HL-60 (cell line): ENCODE measurements at places on chromosomes 12 and 14.

- DNase-seq, result no peak
Measured at GRCh38 chr14:103488960-103489359, 33.7 kb downstream of the CKB start.

DNA sequence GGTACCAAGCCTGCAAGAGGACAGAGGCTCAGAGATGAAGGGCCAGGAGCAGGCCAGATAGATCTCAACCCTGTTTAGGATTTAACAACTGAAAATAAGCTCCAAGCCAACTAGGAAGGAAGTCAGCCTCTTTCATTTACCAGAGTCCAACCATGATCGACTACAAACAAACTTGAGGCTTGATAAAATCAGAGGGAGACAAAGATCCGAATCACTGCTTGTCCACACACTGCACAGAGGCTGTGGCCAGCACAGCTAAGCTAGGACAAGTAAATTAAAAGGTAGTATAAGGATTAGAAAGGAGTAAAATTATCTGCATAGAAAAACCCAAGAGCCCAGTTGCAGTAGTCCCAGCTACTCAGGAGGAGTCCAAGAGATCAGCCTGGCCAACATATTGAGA is 40.3 kb downstream of the FAM222A start:
- no peak for DNase-seq

DNA sequence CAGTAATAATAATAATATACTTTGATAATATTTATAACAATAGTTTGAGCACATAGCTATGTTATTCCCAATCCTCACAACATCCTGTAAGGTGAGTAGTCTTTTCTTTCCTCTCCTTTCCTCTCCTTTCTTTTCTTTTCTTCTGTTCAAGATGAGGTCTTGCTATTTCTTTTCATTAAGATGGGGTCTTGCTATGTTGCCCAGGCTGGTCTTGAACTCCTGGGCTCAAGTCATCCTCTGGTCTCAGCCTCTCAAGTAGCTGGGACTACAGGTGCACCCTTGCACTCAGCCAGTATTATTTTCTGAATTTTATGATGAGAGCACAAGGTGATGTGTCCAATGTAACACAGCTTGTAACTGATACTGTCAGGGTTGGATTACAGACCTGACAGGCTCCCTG is 134.6 kb downstream of the OTOGL start:
- DNase-seq, result no peak

DNA sequence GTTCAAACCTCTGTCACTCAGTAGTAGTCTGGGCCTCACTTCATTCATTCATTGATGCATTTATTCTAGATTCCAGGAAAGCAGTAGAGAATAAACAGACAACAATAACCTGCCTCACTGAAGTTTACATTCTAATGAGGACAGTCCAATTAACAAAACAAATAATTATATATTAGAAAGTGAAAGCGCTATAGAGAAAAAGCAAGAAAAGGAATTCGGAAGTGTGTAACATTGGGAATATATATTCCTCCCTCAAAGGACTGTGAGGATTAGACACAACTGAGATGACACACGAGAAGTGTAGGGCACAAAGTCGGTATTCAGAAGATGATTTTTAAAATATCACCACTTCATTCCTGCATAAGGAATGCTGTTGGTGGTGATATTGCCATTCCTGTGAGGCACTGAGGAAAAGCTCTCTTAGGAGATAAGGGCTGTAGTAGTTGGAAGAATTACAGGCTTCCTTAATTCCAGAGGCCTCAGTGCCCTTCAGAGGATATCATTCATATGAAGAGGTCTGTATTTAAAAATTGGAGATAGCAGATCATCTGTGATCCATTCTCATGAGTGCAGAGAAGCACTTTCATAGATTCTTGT is 3.9 kb upstream of the DUSP6 start:
- DNase-seq, result no peak

DNA sequence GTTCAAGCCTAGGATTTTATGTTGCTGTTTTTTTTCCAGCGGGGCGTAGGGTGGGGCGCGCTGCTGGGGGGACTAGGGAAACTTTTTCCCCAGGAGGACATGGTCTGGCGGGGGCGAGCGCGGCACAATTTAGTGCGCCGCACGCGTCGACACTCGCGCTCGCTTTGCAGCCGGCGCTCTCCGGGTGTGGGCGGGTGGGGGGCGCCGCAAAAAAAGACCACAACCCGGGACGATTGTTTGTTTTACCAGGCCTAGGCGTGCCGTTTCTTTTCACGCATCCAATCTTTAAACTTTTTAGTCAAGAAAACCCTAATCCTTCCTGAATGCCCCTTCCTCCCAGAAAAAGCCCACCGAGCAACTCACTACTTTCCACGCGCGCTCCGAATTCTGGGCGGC is 865 bp upstream of the ZFP36L1 start:
- DNase-seq, result no peak

GRCh38 chr14:22838631-22839041 is 2.3 kb downstream of the MMP14 start:
- no peak for DNase-seq

GRCh38 chr14:94970941-94971730 is 186.2 kb downstream of the DICER1 start:
- DNase-seq, result no peak

DNA sequence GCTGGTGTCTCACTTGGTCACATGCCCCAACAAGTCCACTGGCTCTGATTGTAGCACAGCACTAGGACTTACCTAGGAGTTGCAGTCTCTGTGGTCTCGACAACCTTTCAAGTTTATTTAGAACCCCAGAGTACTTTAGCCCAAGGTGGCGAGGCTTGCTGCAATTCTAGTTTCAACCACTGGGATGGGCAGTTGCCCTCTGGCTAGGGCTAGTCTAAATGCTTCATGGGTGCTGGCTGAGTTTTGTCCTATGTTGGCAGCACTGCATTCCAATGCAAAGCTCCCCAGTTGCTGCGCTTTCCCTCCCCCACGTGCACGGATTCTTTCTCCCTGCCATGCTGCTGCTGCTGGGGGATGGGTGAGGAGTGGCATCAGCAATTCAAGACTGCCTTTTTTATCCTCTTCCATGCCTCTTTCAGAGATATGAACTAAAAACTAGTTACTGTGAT is 207.9 kb downstream of the SYNE2 start:
- no peak for DNase-seq

DNA sequence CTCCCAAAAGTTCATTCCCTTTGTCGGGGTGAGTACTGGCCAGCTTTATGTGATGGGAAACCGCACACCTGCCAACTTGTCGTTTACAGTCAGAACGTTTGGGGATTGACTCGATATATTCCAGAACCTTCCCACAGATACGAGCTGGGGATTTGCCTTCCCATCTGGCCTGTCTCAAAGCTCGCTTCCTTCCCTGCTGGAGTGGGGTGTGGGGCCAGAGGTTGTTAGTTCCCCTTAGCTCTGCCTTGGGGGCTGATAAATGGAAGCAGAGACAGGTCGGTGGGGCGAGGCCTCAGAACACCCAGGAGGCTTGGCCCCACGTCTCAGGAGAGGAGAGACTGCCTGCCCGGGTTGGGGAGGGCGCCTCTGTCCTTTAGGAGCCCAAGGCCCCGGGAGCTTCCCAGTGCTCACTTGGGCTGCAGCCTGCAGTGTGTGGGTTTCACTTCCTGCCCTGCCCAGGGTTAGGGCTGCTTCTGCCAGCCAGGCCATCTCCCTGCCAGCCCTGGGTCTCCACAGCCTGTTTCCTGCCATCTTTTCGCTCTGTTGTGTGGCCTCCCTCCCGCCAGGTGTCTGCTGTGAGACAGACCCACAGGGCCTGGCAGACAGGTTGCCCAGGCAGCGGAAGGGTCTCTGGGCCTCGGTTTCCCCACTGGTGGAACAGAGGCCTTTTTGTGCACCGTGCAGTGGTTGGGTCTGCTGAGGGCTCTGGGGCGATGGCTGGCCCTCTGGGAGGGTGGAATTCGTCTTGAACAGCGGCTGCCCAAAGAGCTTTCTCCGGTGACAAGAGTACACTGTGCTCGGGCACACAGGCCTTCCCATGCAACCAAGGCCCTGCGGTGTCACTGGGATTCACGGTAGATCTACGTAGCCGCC is 8.1 kb upstream of the TEX22 start:
- DNase-seq, result peak; percentile 66

- no peak for DNase-seq
Measured at GRCh38 chr14:77409131-77409533, 14.2 kb downstream of the NOXRED1 start.

DNA sequence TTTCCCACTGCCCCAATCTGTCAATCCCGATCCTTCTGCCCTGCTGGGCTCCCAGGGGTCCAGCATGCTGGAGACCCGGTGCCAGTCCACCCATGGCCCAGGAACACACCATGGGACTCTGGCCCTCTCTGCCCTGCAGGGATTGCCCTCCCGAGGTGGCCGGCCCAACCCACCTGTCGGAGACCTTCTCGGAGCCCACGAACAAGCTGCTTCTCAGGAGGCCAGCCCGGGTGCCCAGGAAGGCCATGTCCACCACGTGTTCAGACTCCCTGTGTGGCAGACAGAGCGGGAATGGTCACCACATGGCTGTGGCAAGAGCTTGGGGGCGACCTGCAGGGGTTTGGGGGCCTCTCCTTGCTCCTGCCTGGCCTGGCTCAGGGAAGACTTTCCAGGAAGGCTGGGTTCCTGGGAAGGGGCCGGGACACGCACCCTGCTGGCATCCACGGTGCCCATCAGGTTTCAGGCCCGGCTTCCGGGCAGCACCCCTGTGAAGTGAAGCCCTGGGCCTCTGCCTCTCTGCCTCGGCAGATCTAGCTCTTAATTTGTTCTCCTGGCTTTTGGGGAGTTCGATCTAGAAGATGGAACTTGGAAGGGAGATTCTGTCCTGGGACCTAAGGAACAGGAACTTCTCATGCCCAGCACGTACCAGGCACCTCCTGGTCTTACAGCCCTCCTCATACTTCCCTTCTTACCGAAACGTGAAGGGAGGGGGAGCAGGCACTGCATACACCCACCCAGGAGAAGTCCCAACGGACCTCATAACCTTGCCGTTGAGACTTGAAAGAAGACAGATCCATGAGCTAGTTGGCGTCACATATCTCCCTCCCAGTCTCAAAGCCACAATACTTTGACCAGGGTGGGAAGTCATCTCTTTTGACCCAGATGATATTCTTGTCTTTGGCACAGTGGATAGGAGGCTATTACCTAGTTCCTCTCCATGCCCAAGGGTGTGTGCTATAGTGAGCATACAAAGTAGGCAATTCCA is 26.3 kb downstream of the LRTM2 start:
- no peak for DNase-seq

GRCh38 chr12:91948504-91948903 is 197.1 kb downstream of the BTG1 start:
- no peak for DNase-seq

DNA sequence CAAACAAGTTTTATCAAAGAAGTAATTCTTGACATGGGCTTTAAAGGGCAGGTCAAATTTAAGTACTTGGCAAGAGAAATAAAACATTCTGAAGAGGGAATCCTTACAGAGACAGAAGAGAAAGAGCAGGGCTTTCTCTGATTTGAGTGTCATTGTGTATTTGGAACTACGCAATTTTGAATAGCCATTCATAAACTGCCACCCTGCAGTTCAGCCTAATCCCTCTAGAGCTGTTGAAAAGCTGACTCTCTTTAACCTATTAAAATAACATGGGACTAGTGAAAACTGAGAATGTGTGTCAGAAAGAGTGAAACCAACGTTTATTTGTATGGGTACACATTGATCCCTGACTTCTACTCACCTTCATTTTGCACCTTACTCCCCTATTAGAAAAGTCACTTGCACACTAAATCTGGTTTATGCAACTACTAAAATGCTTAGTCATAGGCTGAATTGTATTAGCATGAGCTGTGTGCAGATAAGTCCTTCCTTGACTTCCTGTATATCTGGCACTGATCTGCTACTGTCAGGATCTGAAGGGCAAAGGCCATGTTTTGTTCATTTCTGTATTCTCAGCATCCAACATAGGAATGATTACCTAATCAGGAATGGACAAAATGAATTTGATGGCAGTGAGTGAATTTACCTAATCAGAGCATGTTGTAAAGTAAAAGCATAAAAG is 458.9 kb downstream of the NOVA1 start:
- no peak for DNase-seq

DNA sequence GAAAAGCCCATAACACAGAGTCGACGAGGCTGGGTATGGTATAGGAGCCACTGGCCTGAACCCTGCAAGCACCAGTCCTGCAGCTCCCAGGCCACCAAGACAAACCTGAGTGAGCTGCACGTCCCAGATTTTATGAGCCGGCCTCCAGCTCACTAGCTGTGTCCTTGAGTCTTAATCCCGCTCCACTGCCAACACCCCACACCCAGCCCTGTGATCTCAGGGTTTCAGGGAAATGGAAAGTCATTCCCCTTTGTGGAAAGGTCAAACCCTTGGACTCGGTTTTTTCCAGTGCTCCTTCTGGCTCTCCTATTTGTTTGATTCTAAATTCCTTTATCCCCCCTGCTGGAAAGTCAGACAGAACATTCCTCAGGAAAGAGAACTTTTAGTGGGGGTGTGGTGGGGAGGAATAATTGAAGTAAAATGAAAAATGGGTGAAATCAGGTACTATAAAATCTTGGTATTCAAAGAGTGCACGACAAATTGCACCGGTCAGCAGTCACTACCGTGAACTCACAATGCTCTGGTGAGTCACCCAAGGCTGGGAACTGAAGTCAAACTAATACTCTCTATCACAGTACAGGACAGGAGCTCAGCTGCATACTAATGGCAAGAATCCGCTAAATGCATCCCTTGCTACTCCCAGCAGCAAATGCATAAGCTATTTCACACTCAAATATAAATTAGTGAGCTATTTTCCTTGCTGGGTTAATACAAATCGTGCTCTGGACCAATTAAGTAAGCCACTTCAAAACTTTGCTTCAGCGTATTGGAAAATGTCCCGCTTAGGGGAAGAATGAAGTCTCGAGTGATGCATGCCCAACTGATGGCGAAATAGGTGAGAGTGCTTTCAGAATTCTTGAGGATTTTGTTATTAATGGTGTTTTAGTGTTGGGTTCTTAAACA is 9.0 kb downstream of the PITPNM2 start:
- DNase-seq, result no peak

- DNase-seq, result no peak
Measured at GRCh38 chr12:62292761-62293344, 32.6 kb downstream of the USP15 start.

DNA sequence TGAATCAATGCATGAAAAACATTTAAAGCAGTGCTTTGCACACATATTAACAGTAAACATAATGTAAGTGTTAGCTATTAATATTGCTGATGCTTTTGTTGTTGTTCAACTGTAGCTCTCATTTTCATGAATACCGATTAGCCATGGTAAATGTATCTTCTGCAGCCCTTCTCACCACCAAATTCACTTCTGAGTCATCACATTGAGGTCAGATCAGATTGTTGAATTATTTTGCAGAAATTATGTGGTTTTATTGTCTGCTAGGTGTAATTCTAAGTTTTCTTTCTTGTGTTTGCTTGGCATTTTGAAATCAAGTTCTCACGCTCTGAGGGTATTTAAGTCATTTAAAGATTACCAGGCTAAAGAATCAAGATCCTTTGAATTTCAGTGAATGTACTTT is 74.6 kb downstream of the AKAP6 start:
- DNase-seq, result no peak

- no peak for DNase-seq
Measured at GRCh38 chr12:115185506-115185905, 501.5 kb upstream of the TBX3 start.

GRCh38 chr14:69760810-69761209 is 6.1 kb upstream of the SRSF5 start:
- no peak for DNase-seq

GRCh38 chr14:52266782-52267181 is 716 bp upstream of the PTGDR start:
- no peak for DNase-seq
